Mucosa of descending colon (tissue), 3 donors: ENCODE measurements at places on chromosomes 16 and 17. TPM values are rescaled to one million over a fixed set of nuclear protein-coding genes. Genes with fewer than 3 reads are reported as not detected.
A peak's percentile ranks its signal among the peaks of the same experiment; 100 is the strongest.

PMP22 gene
- 16.7 TPM for total RNA-seq

KRTAP3-2 gene
- total RNA-seq = not detected

RHBDF1 gene
- 36.9 TPM for total RNA-seq

CLEC3A gene
- not detected for total RNA-seq

GRB7 gene
- total RNA-seq = 28.0 TPM

ZFP3 gene
- 10.8 TPM for total RNA-seq

RAC3 gene
- total RNA-seq = 4.2 TPM

DNA sequence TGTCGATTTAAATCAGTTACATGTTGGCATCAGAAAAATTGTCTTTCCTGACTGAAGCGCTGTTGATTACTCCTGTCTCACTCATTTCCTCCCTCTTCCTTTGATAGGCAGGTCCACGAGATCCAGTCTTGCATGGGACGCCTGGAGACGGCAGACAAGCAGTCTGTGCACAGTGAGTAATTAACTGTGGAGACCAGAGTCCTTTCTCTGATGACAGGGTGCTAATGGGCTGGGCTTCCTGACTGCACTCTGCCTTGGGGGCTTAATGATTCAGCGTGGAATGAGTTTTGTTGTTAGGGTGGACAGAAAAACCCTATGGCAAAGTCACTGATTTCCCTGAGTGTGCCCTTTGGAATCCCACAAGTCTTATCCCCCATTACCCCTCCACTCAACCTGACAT lies 6.5 kb downstream of the GOSR2 start:
- DNase-seq = no peak

- no peak for DNase-seq
Measured at GRCh38 chr16:89444151-89444723, 46.1 kb downstream of the ANKRD11 start.

DNA sequence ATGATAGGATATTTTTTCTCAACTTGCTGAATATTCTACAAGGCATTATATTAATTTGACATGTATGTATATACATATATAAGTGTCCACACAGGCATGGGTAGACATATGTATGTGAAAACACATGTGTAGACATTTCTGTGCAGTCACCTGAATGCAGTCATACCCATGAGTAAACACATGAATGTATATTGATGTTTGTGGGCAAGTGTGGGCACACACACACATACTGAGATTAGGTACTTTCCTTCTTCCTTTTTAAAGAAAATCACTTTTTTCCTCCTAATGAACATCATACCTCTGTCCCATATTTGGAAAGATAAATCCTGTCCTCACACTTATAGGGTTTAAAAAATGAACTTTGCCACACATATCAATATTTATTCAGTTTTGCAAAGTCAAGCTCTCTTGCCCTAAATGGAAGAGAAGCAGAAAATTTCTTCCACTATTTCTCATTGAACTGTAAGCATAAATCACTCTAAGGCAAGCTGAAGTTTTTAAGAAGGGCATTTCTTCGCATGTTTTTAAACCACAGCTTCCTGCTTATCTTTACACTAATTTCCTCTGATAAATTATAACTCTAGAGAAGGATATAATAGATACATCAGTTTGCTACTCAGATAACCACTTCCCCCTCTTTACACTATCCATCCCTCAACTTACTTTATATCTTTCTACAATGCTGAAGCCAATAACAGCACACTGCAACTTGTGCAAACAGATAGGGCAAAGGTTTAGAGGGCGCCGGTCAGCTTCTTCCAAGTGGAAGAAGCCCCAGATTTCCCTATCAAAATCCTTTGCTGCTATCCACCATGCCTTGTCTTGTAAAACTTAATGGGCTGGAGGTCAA lies 49.6 kb upstream of the LRRC37A3 start:
- no peak for DNase-seq

DNA sequence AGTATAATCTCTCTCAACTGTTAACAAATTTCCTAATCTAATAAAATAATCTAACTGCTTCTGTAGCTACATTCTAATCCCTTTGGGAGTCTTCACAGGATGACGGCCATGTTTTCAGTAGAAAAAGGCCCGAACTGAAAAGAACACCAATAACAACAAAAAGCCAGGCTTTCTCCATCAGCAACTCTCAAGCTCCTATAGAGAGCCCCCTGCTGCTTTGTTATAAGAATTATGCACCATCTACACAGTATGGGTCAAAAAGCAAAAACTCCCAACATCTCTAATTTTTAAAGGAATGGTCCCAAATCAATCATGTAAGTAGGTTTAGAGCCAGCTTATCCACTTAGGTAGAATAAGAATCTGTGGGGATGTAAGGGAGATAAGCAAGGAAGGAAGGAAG lies 163.6 kb upstream of the C17orf78 start:
- DNase-seq = no peak

GRCh38 chr17:56948491-56948890 lies 12.4 kb downstream of the COIL start:
- no peak for DNase-seq

GRCh38 chr17:50268743-50269275 lies 5.5 kb upstream of the TMEM92 start:
- DNase-seq = no peak

GRCh38 chr17:69505740-69506139 lies 91.2 kb downstream of the MAP2K6 start:
- DNase-seq = no peak

- DNase-seq = no peak
Measured at GRCh38 chr16:1081734-1082265, 9.3 kb downstream of the SSTR5 start.

DNA sequence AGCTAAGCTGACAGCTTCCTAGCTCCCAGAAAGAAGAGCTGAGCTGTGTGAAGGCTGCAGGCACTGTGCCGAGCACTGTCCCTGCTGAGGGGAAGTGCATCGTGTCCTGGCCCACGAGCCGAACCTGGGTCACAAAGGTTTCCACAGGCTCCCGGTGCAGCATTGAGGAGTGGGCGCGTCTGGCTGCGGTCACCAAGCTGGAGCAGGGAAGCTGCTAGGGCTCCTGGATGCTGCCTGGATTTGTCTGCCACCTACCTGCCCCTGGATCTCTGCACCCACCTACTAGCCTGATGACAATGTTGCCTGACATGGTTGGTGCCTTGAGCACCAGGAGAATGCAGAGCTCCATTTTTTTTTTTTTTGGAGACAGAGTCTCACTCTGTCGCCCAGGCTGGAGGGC lies 6.5 kb upstream of the SRRM2 start:
- DNase-seq = no peak

DNA sequence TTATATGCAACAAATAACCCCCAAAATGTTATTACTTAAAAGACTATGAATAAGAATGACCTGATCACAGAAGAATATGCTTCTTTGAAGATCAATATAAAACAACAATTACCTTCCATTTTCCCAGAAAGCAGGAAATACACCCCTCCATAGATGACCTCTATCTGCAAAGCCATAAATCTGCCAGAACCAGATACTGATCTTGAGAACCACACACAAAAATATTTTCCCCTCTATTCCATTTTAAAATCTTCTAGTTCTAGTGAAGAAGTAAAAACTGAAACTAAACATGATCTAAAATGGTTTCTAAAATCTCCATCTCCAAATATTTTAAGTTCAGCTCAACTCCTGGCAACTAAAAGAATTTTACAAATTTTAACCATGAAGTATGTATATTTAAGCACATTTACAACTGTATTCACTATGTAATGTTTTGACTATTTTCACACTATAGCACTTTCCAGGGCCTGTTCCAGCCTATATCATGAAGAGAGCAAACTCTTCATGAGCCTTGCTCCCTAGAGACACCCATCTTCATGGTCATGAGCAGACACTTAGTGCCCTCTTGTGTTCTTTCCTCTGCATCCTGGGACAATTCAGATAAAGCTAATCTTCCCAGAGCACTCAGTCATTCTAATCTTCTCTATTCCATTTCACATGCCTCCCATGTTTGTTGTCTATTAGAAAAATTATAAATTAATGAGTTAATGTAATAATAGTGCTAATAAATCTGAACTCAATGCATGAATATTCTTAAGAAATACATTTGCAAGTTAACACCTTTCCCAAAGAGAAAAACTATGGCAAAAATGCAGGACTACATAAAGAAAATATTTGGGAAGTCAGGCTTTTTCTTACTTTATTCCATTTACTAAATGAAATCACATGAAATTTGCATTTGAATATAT lies 87.0 kb downstream of the HELZ start:
- no peak for DNase-seq

DNA sequence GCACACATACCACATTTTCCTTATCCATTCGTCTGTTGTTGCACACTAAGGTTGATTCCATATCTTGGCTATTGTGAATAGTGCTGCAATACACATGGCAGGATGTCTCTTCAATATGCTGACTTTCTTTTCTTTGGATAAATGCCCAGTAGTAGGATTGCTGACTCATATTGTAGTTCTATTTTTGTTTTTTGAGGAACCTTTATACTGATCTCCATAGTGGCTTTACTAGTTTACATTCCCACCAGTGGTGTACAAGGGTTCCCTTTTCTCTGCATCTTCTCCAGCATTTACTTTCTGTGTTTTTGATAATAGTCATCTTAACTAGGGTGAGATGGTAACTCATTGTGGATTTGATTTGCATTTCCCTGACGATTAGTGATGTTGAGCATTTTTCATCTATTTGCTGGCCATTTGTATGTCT lies 118.1 kb downstream of the STXBP4 start:
- no peak for DNase-seq

GRCh38 chr17:35167046-35167445 lies 19.4 kb downstream of the UNC45B start:
- DNase-seq = no peak

DNA sequence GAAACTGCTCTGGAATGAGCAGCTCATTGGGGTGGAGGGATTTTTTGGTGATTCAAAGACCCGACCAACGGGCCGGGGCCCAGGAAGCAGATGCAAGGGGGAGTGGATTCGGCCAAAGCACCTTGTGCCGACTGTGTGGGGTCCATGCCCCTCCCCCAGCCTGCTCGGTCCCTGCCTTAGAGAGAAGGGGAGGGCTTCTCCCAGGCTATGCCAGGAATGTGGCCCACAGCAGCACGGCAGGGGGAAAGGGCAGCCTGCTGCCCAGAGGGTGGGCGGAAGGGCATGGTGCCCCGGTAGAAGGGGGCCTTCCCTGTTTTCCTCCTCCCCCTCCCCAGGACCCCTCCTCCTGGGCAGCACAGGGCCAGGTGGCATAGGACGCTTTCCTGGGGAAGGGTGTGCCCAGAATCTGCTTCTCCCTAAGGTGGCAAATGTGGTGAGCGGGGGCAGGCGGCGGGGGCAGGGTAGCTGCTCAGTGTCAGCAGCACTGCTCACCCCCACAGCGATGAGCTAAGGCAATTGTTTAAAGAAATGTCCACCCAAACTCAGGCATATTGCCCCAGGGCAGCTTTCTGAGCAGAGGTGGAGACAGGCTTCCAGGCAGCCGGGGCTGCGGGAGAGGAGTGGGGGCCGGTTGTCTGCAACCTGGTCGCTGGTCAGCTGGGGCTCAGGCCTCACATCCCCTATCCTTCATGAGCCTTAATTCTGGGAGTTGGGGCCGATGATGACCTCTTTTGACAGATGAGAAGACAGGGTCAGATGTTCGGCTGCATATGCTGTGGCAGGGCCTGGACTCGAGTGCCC lies 33.9 kb upstream of the MLKL start:
- no peak for DNase-seq

DNA sequence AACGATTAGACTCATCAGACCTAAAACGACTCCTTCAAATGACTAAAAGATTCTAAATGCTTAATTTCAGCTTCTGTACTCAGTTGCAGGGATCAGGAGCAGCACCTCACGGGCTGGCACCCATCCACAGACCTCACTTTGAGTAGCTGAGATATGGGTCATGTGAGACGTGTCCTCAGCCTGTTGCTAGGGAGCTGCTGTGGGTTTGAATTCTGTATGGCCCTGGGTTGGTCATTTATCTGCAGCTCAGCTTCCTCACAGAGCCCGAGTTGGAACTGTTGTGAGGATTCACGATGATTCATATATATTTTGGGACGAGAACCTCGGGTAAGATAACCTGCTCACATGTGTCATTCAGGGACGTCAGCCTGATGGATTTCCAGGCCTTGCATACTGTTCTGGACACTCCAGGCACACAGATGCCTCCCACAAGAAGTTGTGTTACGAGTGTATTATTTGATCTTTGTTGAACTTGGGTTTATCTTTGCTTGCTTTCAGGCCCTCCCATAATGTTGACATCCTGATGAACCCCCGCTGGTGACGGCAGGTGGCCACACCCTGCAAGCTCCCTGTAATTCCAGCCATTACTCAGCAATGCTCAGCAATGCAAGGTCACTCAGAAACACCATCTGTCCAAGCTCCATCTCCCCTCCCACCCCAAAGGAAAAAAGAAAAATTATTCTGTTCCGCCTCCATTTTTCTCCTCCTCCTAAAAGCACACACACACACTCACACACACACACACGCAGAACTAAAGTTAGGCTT lies 137.6 kb downstream of the RBFOX3 start:
- DNase-seq = no peak

DNA sequence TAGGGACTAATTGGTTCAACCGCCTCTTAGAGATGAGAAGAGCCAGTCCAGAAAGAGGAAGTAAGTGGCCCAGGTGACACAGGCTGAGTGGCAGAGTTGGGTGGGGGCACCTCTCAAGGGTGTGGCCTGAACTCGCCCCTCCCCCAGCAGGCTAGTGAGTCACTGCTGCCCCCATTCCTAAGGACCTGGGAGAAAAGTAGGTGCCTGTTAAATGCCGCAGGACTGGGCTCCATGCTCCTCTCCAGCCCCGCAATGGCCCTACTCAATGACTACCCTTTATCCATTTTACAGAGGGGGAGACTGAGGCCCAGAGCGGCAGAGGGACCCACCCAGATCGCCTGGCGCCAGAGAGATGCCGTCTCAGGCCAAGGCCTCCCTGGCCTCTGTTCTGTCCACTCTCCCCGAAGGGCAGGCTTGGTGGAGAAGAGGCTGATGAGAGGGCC lies 8.1 kb downstream of the TMEM235 start:
- no peak for DNase-seq

DNA sequence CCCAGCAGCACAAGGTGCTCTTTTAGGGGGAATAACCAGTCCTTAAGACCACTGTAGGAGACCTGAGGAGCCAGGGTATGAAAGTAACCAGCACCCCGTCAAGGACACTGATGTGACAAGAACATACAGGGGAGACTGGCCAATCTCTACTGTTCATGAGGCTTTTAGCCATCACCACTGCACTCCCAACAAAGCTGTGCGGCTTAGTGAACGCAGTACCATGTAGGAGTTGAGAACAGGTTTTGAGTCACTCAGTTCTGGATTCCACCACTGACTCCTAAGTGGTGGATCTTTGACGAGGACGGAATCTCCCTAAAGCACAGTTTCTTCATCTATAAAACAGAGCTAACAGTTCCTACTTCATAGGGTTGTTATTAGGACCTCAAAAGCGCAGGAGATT lies 26.8 kb downstream of the COG4 start:
- DNase-seq = no peak

- no peak for DNase-seq
Measured at GRCh38 chr16:52538511-52538910, 8.4 kb downstream of the TOX3 start.

GRCh38 chr17:34571428-34572130 lies 7.8 kb upstream of the TMEM132E start:
- no peak for DNase-seq

GRCh38 chr16:50308237-50308965 lies 42.0 kb downstream of the ADCY7 start:
- peak; percentile 22 for DNase-seq

- DNase-seq = no peak
Measured at GRCh38 chr16:1900452-1900774, 17.8 kb downstream of the HS3ST6 start.

- no peak for DNase-seq
Measured at GRCh38 chr16:21713549-21714368, 50.0 kb downstream of the OTOA start.
